Naive thymus-derived CD4-positive, alpha-beta T cell (primary cell): ENCODE measurements at places on chromosomes 2 and 18.
A peak's percentile ranks its signal among the peaks of the same experiment; 100 is the strongest.

GRCh38 chr2:64952511-64953482, 36.4 kb upstream of the SLC1A4 start:
- no peak for DNase-seq

DNA sequence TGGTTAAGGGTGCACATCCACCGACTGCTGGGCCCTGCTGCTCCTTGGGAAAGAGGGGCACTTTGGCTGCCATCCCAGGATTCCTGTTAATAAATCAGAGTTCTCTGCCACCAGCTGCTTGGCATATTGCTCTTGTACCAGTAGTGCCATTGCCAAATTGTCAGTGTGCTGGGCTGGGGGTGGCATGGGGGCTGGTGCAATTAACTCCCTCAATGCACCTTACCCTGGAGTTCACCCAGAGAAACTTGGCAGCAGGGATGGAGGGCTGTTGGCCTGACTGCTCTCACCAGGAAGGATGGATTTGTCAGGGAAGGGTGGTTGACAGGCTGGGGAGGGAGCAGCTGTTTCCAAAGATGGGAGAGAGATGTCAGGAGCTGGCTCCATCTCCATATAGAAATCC, 94.6 kb upstream of the SKOR2 start:
- no peak for DNase-seq

GRCh38 chr2:222088561-222088960, 210.2 kb downstream of the PAX3 start:
- no peak for DNase-seq

GRCh38 chr2:237503201-237503600, 16.1 kb downstream of the MLPH start:
- no peak for DNase-seq

- no peak for DNase-seq
These were observed 169.4 kb downstream of the SMAD7 start for GRCh38 chr18:48781163-48781987.

- no peak for DNase-seq
These were observed 119.7 kb upstream of the ETAA1 start for GRCh38 chr2:67277450-67277849.

DNA sequence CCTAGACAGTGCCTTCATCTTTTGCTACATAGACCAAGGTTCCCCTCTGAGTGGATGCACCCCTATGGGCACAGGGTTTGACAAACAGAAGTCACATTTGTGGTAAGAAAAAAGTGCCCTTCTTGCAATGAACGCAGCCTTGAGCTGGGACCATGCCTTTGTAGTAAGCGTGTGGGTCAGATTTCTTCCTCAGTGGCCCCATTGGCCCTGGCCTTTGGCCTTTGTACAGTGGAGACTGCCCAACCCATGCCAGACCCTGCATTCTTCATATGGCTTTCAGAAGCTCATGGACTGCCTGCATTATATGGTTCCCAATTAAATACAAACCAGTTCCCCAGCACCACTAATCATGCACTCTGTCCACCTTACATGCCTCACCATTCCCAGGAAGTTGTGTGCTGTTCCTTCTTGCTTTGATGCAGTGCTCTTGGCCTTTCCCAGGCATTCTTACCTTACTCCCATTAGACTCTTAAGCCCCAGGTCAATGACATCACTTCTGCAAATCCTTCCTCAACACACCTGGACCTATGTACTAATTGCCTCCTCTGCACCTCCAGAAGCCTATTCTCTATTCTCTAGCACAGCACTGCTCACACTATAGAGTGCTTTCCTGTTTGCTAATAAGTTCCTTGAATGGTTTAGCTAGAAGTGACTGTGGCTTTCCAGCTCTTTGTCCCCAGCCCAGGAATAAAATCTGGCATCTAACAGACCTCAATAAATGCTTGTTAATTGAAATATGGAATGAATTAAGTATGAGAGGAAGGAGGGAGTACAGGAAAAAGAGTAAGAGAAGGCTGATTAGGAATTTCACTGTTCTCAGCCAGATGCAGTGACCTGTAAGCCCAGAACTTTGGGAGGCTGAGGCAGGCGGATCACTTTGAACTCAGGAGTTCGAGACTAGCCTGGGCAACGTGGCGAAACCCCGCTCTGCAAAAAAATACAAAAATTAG, 60.2 kb downstream of the TMEM247 start:
- no peak for DNase-seq

GRCh38 chr18:77100751-77101355, 31.7 kb downstream of the MBP start:
- no peak for DNase-seq

- no peak for DNase-seq
These were observed 90.0 kb upstream of the OTOS start for GRCh38 chr2:240230291-240230931.

GRCh38 chr2:169330555-169331198, 31.7 kb downstream of the LRP2 start:
- no peak for DNase-seq

DNA sequence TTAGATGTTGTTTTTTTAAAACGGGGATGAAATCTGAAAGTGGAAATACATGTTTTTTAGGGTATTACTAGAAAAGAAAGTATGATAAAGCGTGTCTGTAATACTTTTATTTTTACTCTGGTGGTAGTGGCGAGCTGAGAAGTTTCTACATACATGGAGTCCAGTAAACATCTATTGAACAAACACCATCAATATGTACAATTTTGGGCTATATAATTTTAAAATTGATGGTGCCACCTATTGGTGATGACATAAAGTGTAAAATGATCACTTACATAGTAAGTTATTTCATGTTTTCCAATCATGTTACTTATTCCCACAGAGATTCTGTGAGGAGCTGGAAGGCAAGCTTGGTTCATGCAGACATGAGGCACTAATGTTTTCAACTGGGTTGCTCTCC, 31.5 kb upstream of the NFE2L2 start:
- DNase-seq, result peak; percentile 36

GRCh38 chr18:36120297-36120696, 8.8 kb downstream of the SLC39A6 start:
- no peak for DNase-seq

DNA sequence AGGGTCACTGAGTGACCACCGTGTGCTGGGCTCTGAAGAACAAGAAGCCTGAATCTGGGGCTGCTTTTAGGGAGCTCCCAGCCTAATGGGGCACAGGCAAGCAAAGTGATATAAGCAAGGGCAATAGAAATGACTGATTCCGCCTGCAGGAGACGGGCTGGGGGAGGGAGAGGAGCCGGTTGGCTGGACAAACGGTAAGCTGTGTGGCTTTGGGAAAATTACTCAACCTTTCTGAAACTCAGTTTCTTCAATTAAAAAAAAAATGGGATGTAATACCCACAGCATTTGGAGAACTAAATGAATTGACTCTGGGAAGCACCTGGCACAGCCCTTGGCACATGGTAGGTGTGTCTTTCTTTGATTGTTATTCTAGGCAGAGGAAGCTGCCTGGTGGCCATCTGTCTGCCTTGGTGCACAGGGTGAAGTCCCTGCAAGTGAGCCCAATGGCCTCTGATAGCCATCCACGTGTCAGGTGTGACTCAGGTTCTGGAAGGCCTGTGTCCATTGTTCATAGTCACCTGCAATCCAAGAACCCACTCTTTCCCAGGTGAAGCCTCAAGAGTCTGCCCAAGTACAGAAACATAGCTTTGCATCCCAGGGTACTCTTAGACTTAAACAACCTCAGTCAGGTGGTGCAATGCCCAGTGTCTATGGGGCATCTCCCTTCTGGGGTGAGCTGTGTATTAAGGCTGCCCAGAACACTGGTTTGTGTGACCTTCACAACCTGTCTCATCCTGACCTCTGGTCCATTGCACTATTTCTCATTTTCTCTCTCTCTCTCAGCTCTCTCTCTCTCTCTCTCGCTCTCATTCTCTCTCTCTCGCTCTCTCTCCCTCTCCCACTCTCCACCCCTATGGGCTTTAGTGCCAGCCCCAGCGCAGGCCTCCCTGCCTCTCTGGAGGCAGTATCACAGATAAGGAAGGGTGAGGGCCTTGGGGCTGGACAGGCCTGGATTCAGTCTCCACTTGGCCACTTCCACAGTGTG, 30.0 kb upstream of the NTSR2 start:
- DNase-seq, result no peak

GRCh38 chr2:148903294-148903693, 28.3 kb downstream of the KIF5C start:
- DNase-seq, result no peak

DNA sequence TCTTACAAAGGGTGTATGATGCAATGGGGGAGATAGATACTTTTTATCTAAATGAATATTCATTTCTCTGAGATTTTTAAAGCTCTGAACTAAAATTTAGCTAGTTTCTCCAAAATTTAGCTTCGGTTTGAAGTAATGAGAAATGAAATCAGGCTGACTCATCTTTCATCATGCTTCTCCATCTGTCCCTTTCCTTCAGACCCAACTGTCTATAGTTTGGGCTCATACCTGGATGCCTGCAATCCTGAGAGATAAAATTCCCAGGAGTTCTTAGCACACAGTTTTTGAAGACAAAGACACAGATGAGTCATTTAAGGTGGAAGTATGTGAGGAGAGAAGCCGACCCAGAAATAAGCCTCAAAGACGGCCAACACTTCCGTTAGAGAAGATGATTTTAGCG, 336.4 kb upstream of the CDH20 start:
- no peak for DNase-seq

DNA sequence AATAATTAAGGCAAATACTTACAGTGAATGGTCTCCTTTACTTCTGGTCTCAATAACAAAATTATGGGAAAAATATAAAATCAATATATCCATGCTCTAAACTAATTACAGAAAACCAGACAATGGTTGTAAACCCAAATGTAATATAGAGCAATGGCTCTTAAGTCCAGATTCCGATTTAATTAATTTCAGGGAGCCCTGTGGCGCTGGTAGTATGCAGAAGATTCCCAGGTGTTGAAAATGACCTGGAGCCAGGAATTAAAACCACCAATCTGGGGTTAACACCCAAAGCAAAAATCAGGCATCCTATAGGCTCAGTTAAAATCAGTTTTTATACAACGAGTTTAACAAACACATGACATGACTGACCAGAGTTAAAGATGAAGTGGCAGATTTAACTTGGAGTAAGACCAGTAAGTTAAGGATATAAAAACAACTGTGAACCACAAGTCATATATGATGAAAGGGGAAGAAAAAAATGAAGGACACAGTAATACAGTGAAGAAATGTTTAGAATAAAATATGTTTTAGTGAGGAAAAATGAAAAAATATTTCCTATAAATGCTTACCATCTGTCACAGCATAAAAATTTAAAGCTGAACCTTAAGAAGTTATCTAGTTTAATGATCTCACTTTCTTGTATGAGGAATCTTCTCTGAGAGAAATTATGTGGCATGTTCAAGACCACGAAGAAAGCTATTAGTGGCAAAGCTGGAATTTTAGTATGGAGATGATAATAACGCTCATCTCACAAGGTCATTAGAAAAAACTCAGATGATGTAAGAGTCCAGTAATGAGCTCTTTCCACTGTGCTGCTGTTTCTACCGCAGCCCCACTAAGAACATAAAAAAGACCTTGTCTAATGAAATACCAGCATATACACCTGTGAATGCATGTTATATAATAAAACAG, 45.8 kb upstream of the FLACC1 start:
- no peak for DNase-seq

DNA sequence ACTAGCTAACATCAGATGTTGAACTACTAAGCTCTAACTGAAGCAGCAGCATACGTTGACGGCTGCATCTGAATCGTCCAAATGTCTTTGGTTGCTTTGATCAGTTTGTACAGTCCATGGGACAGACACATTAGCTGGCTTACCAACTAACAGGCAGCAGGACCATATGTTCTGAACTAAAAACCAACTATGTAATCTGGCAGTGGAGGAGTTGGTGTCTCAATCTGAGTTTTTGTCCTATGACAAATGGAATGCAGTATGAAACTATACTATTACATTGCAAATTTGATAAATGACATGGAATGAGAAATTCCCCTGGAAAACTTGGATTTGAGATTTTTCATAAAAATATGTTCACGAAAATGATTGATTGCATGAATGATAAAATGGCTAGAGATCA, 79.5 kb downstream of the EPHA4 start:
- no peak for DNase-seq

- no peak for DNase-seq
These were observed 56.3 kb downstream of the TNFRSF11A start for GRCh38 chr18:62381373-62381772.

- no peak for DNase-seq
These were observed 820.5 kb upstream of the POU3F3 start for GRCh38 chr2:104033399-104033798.

DNA sequence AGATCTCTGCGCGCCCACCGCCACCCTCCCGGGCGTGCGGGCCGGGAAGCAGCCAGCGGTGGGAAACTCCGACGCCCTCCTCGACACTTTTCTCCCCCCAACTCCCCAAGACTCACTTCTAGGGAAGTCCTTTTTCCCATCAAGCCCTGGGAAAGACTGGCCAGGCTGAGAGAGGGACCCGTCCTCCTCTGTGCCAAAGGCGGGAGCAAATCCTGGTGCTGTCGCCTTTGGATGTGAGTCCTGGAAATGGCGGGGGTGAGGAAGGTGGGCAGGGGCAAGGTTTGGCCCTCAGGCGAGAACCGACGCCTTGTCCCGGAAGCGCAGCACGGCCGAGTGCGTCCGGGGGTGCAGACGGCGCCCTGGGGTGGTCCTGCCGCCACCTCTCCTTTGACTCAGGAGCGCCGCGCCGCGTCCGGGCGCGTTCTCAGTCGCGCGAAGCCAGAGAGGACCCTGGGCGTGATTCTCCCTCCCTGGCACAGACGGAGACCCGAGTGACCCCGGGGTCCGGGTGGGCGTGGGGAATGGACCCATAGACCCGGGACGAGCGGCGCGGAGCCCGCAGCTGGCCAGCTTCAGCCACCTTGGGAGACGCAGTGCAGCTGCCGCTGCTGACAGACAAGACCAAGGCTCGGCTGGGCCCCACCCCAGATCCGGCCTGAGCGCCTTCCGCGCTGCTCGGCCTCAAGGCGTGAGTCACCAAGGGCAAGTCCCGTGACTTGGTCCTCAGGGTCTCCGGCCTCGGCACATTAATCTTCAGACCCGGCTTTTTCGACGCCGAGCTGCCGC, 3.5 kb upstream of the LBX2 start:
- no peak for DNase-seq

GRCh38 chr2:70161069-70161534, 29.7 kb downstream of the C2orf42 start:
- peak; percentile 45 for DNase-seq
